Fibroblast of skin of scalp (primary cell): ENCODE measurements at places on chromosomes 5 and 9.
A peak's percentile ranks its signal among the peaks of the same experiment; 100 is the strongest.

DNA sequence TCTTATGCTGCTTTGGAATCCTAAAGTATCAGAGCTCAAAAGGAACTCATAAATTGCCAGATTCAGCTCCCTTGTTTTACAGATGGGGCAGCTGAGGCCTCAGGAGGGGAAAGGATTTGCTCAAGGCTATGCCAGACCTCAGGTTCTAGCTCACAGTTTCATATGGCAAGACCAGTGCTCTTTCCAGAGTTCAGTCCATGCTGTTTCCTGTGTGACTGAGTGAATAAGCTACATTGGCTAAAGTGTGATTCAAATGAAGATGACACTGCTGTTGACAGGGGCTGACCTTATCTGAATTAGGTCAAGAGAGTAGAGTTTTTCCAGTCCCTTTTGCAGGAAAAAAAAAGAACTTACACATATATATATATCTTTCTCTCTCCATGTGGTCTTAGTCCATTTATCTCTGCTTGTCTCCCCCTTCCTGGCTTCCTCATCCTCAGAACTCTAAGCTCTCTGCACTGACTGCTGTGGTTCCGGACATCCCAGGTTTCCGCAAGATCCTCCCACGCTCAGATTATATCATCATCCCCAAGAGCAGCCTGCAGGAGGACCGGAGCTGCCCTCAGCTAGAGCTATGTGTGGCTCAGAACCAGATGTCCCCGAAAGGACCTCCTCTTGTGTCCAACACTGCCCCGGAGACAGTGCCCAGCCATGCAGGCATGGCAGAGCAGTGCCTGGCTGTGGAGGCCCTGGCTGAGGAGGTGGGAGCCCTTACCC is 9.3 kb downstream of the HMGXB3 start:
- DNase-seq: no peak

- no peak for DNase-seq
These were observed 137.1 kb upstream of the ZNF618 start for GRCh38 chr9:113738893-113739604.

GRCh38 chr5:124700333-124700732 is 46.1 kb downstream of the ZNF608 start:
- no peak for DNase-seq

GRCh38 chr9:106731910-106732309 is 131.1 kb upstream of the ZNF462 start:
- no peak for DNase-seq

GRCh38 chr5:54040018-54040417 is 270.4 kb downstream of the ARL15 start:
- no peak for DNase-seq

GRCh38 chr9:117528225-117528624 is 113.4 kb upstream of the ASTN2 start:
- DNase-seq: no peak

GRCh38 chr5:91156242-91156641 is 226.9 kb downstream of the ARRDC3 start:
- peak; percentile 62 for DNase-seq
